ENCODE measurements at places on chromosomes 6 and 20. TPM values are rescaled to one million over a fixed set of nuclear protein-coding genes. Genes with fewer than 3 reads are reported as not detected.
A peak's percentile ranks its signal among the peaks of the same experiment; 100 is the strongest.

- H3K4me3 ChIP-seq, result no peak overlapping the region
- DNase-seq, result no peak
- H3K36me3 ChIP-seq, result no peaks in the 10 kb centered on the region
- H3K27me3 ChIP-seq, result peaks cover 4% of the 10 kb centered on the region
- H3K4me1 ChIP-seq, result peaks cover 14% of the 10 kb centered on the region
Measured at GRCh38 chr20:14947536-14947935, 610.1 kb upstream of the FLRT3 start.

SEMG1 gene
- not detected for total RNA-seq

HLA-DRB1 gene
- 0.34 TPM for total RNA-seq

DNA sequence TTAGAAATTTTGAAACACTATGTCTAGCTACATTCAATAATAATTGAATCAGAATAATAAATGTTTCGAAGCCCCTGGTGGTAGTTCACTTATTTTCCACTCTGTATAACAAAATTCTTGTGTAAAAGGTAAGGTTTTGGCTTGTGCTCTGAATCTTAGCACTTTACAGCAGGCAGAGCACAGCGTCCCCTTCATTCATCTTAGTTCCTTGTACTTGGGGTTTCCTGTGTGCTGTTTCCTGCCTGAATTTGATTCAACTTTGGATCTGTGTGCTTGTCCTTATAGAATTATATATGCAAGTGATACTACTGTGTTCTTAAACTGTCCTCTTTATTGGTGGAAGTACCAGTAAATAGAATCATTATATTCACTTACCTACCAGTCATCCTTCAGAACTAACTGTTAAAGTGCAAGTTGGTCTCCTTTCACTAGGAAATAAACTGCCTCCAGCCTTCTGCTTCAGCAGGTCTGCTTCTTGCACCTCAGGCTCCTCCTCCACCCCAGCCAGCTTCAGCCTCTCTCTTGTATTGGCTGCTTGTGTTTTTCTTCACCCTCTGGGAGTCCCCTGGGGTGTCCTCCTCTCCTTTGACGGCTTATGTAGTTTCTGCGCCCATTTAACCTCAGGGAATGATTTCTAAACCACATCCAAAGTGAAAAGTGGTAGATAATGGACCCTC is 28.8 kb upstream of the TULP4 start:
- H3K27ac ChIP-seq, result peak overlapping the region; percentile 95
- peak; percentile 62 for DNase-seq
- peaks cover 68% of the 10 kb centered on the region for H3K4me1 ChIP-seq
- H3K27me3 ChIP-seq, result no peaks in the 10 kb centered on the region
- no peaks in the 10 kb centered on the region for H3K36me3 ChIP-seq
- peak overlapping the region; percentile 72 for H3K4me3 ChIP-seq

- no peaks in the 10 kb centered on the region for H3K4me1 ChIP-seq
- H3K27me3 ChIP-seq, result peaks cover 11% of the 10 kb centered on the region
- no peak overlapping the region for H3K4me3 ChIP-seq
- no peak overlapping the region for H3K27ac ChIP-seq
- DNase-seq, result no peak
- H3K36me3 ChIP-seq, result peaks cover 9% of the 10 kb centered on the region
Measured at GRCh38 chr20:33893314-33893713, 82.2 kb downstream of the CHMP4B start.

- H3K36me3 ChIP-seq, result no peaks in the 10 kb centered on the region
- H3K4me1 ChIP-seq, result peaks cover 28% of the 10 kb centered on the region
- peak overlapping the region; percentile 86 for H3K27ac ChIP-seq
- peaks cover 6% of the 10 kb centered on the region for H3K27me3 ChIP-seq
- peak overlapping the region; percentile 92 for H3K4me3 ChIP-seq
- no peak for DNase-seq
Measured at GRCh38 chr6:158645064-158646022, 800 bp upstream of the DYNLT1 start.

BMP7 gene
- 8.7 TPM for total RNA-seq

DNA sequence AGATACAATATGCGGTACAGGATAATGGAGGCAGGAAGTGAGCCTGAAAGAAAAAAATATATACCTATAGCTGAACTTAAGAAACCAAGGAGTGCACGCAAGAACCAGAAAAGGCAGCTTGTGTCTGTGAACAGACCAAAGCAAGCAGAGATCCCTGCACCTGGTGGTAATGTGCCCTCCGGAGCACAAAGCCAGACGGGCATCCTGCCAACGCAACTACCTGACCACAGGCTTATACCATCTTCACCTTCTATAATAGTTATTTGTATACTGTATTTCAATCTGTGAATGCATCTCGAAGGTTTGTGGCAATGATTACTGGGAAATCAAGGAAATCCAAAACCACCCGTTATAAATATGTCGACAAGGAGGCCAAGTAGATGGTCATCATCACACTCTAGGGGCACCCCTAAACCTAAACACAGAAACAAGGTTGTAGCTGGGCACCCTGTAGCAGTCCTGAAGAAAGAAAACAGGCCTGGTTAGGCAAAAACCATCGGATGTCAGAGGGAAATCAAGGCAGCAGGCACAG is 801 bp downstream of the FBXL4 start:
- peaks cover 25% of the 10 kb centered on the region for H3K36me3 ChIP-seq
- DNase-seq, result no peak
- H3K4me1 ChIP-seq, result peaks cover 24% of the 10 kb centered on the region
- H3K27ac ChIP-seq, result peak overlapping the region; percentile 90
- H3K4me3 ChIP-seq, result peak overlapping the region; percentile 90
- H3K27me3 ChIP-seq, result peaks cover 11% of the 10 kb centered on the region

DNA sequence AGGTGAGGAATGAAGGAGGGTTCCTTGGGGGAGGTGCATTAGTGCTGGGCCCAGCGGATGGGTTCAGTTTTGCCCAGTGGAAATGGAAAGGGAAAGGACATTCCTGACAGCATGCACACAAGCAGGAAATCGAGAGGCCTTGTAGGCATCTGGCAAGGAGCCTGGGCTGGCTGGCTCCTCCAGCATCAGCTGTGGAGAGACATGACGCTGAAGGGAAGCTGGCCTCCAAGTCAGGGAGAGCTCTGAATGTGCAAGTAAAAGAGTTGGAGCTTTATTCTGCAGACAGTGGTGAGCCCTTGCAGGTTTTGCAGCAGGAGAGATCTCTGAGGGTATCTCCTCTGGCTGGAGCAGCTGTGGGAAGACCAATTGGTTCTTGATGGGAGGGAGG is 154.3 kb downstream of the MRPL14 start:
- no peaks in the 10 kb centered on the region for H3K4me1 ChIP-seq
- H3K36me3 ChIP-seq, result no peaks in the 10 kb centered on the region
- peaks cover 9% of the 10 kb centered on the region for H3K27me3 ChIP-seq
- DNase-seq, result no peak

GATA5 gene
- 1.3 TPM for total RNA-seq

DNA sequence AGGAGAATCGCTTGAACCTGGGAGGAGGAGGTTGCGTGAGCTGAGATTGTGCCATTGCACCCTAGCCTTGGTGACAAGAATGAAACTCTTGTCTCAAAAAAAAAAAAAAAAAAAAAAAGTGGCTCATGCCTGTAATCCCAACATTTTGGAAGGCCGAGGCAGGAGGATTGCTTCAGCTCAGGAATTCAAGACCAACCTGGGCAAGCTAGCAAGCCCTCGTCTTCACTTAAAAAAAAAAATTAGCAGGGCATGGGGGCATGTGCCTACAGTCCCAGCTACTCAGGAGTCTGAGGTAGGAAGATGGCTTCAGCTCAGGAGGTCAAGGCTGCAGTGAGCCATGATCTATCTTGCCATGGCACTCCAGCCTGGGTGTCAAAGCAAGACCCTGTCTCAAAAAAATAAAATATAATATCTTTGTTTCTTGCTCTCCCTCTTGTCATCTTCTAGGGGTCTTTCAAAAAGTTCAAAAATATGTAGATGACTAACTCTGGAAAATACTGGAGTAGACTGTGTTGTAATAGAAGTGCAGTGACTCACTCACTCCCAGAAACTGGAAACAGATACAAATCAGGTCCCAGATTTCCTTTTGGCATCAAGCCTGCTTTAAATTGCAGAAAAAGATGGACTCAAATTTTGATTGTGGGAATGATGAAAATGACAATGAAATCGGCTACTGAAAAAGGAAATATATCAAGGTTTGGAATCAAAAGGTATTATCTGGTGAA is 2.8 kb upstream of the GINM1 start:
- no peaks in the 10 kb centered on the region for H3K36me3 ChIP-seq
- H3K4me3 ChIP-seq, result no peak overlapping the region
- no peak overlapping the region for H3K27ac ChIP-seq
- H3K4me1 ChIP-seq, result no peaks in the 10 kb centered on the region
- no peak for DNase-seq

LRRC73 gene
- 1.2 TPM for total RNA-seq

DNA sequence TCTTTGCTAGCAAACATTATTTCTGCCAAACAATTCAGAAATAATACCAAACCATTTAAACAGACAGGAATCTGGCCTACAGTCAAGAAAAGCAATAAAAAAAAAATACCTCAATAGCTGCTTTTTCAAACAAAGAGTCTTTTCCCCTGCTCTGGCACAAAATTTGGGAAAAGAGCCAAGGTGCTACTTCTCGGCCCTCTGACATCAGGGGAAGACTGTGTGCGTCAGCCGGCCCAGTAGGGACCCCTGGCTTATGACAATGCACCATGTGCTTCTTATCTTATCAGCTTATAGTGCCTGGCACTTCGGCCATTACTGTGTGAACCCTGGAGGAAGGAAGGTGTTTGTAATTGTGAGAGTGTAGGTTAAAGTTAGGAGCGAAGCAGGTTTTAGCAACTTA is 89.4 kb downstream of the PDE10A start:
- H3K27me3 ChIP-seq, result peaks cover 2% of the 10 kb centered on the region
- DNase-seq, result no peak
- H3K36me3 ChIP-seq, result no peaks in the 10 kb centered on the region
- H3K4me3 ChIP-seq, result no peak overlapping the region
- H3K27ac ChIP-seq, result no peak overlapping the region
- peaks cover 2% of the 10 kb centered on the region for H3K4me1 ChIP-seq

GRCh38 chr20:14219801-14220461 is 117.5 kb downstream of the FLRT3 start:
- no peaks in the 10 kb centered on the region for H3K4me1 ChIP-seq
- H3K27ac ChIP-seq, result no peak overlapping the region
- no peaks in the 10 kb centered on the region for H3K36me3 ChIP-seq

HRH3 gene
- 13.7 TPM for total RNA-seq

- no peak overlapping the region for H3K27ac ChIP-seq
- H3K36me3 ChIP-seq, result no peaks in the 10 kb centered on the region
- H3K4me1 ChIP-seq, result no peaks in the 10 kb centered on the region
- no peak for DNase-seq
- H3K4me3 ChIP-seq, result no peak overlapping the region
Measured at GRCh38 chr6:16871047-16871446, 109.8 kb upstream of the ATXN1 start.

CCND3 gene
- 27.1 TPM for total RNA-seq

OR2H2 gene
- total RNA-seq, result not detected

BCL2L1 gene
- 136 TPM for total RNA-seq

DNA sequence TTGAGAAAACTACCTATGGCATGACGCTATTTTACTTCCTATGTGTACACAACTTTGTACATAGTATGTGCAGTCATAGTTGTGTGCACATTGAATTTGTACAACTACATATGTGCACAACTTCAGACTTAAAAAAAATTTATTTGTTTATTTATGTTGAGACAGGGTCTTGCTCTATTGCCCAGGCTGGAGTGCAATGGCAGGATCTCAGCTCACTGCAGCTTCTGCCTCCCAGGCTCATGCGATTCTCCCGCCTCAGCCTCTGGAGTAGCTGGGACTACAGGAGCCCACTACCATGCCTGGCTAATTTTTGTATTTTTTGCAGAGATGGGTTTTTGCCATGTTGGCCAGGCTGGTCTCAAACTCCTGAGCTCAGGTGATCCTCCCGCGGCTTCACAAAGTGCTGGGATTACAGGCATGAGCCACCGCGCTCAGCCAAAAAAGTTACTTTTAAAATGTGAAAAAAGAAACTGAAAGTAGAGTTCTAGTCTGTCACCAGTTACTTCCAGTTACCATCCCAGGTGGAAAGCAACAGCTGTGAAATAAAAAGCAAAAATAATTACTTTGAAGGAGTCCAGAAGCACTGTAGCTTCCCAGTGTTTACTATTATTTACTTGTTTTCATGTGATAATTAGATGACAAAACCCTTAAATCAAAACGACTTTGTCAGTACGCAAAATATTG is 1.7 kb upstream of the ZKSCAN8 start:
- H3K36me3 ChIP-seq, result no peaks in the 10 kb centered on the region
- H3K4me1 ChIP-seq, result peaks cover 17% of the 10 kb centered on the region
- peaks cover 6% of the 10 kb centered on the region for H3K27me3 ChIP-seq
- no peak for DNase-seq

DNA sequence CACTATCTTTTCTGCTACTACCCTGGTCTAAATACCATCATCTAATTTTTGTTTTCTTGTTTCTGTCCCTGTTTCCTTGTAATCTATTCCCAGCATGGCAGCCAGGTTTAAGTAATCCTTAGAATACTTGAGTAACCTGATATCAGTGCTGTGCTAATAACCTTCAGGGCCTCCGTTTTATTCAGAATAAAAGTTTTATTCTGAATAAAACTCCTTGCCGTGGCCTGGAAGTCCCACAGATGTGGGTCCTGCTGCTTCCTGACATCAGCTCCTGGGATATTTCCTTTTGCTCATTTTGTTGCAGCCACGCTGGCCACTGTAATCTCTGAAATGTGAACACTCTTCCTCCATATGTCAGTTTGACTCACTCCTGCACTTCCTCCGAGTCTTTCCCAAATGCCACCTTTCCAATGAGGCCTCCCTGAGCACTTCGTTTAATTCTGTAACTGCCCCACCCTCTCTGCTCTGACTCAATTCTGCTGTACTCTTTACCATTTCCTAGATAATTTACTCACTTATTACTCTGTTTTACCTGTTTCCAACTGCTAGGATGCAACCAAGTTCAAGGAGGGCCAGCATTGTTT is 114.0 kb upstream of the FOXA2 start:
- H3K27me3 ChIP-seq, result peaks cover 3% of the 10 kb centered on the region
- no peak for DNase-seq
- no peaks in the 10 kb centered on the region for H3K36me3 ChIP-seq
- no peak overlapping the region for H3K4me3 ChIP-seq

DNA sequence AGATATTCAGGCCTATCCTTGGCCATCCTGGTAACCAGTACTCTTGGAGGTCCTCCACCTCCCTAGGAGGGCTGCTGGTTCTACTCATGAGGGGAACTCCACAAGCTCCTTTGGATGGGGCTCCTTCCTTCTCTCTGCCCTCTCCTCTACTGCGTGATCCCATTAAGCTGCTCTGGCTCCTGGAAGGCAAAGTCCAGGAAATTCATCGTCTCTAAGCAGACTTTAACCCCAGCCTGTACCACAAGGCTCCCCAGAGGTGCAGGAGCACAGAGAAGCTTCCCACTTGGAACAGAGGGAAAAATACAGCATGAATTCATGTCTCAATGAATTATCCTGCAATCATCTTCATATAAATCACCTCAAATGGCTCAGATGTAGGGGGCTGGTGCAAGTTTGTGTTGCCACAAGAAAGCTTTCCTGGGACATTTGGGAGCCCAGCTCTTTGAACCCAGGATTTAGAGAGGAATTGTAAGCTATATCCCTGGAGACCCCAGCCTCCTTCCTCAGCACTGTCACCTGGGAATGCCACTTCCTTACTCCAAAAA is 355.4 kb downstream of the CDC5L start:
- no peaks in the 10 kb centered on the region for H3K27me3 ChIP-seq
- H3K36me3 ChIP-seq, result no peaks in the 10 kb centered on the region
- H3K4me1 ChIP-seq, result peaks cover 5% of the 10 kb centered on the region

GRCh38 chr20:22582386-22582963 is 1.9 kb downstream of the FOXA2 start:
- H3K36me3 ChIP-seq, result no peaks in the 10 kb centered on the region
- peak; percentile 36 for DNase-seq
- peaks cover 9% of the 10 kb centered on the region for H3K4me1 ChIP-seq
- no peak overlapping the region for H3K27ac ChIP-seq
